ENCODE measurements at places on chromosomes 5 and 9. TPM values are rescaled to one million over a fixed set of nuclear protein-coding genes. Genes with fewer than 3 reads are reported as not detected.

The TXNDC8 gene
- not detected for total RNA-seq

GRCh38 chr5:84403773-84404172 lies 19.1 kb upstream of the EDIL3 start:
- H3K36me3 ChIP-seq: no peaks in the 10 kb centered on the region
- no peak overlapping the region for H3K4me3 ChIP-seq
- H3K27me3 ChIP-seq: no peaks in the 10 kb centered on the region
- H3K27ac ChIP-seq: no peak overlapping the region
- no peak for DNase-seq

DNA sequence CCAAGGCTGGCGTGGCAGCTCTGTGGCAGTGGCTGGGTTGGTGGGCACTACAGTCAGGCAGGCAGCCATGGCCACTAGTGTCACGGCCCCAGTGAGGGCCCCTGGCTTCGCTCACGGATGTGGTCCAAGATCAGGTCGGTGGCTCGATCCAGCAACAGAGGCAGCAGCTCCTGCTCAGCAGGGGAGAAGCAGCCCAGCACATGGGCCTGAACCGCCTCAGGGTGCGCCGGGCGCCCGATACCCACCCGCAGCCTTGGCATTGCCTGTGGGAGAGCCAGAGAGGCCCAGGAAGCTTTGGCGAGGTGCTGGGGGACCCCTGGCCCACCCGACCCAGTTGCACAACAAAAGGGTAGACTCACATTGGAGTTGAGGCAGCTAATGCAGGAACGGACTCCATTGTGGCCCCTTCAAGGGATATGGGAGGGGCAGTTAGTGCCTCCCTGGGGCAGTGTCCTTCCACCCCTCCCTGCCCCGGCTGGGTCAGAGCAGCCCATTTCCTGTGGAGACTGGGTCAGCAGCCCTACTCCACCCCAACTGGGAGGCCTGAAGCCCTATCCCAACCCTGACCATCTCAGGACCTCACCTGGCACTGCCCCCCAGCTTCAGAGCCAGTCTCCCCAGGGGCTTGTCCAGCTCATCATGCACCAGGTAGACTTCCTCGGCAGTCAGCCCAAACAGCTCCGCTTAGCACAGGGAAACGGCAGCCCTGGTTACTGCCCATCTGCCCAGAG lies 1.3 kb downstream of the PTRH1 start:
- H3K27me3 ChIP-seq: no peaks in the 10 kb centered on the region
- DNase-seq: no peak
- peaks cover 15% of the 10 kb centered on the region for H3K4me1 ChIP-seq
- H3K4me3 ChIP-seq: peak overlapping the region; percentile 77

- DNase-seq: no peak
- no peaks in the 10 kb centered on the region for H3K27me3 ChIP-seq
- H3K36me3 ChIP-seq: no peaks in the 10 kb centered on the region
- no peak overlapping the region for H3K4me3 ChIP-seq
- H3K27ac ChIP-seq: no peak overlapping the region
Measured at GRCh38 chr9:72299017-72299603, 65.9 kb downstream of the ZFAND5 start.

- DNase-seq: no peak
- H3K36me3 ChIP-seq: no peaks in the 10 kb centered on the region
- no peak overlapping the region for H3K27ac ChIP-seq
- no peak overlapping the region for H3K4me3 ChIP-seq
- peaks cover 76% of the 10 kb centered on the region for H3K27me3 ChIP-seq
Measured at GRCh38 chr5:176738637-176739250, 71.6 kb upstream of the UNC5A start.

The DNAH5 gene
- 0.79 TPM for total RNA-seq

DNA sequence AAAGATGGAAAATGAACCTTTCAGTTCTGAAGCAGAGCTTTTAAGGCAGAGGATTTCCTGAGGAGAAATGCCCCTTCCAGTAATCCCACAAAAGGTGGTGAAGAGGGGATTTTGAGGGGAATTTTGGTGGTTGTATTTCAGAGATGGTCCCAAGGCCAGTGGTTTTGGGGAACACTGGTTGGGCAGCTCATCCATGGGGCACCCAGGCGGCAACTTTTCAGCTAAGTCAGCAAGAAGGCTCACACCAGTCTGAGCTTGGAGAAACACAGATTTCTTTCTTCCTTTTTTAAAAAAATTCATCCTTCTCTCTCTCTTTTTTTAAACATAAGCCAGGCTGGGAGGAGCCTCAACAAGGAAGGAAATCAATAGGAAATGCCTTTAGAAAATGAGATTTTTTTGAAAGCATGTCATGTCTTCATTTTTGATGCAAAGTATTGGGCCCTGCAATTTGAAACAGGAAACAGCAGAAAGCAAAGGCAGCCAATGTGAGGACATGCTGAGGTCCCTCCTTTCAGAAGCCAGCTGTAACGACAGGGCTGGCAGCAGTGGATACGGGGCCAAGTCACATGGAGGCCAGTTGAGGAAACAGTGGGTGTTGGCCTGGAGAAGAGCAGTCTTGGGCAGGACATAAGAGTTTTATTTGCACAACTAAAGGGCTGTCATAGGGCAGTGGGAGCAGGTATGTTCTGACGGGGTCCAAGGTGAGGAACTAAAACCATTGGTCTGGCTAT lies 155.3 kb upstream of the KLF4 start:
- no peak overlapping the region for H3K27ac ChIP-seq
- no peaks in the 10 kb centered on the region for H3K27me3 ChIP-seq
- H3K36me3 ChIP-seq: no peaks in the 10 kb centered on the region
- DNase-seq: peak; percentile 28
- H3K4me1 ChIP-seq: peaks cover 3% of the 10 kb centered on the region

GRCh38 chr5:132381614-132382013 lies 12.1 kb downstream of the SLC22A5 start:
- H3K36me3 ChIP-seq: no peaks in the 10 kb centered on the region
- H3K4me3 ChIP-seq: no peak overlapping the region
- no peaks in the 10 kb centered on the region for H3K27me3 ChIP-seq
- no peak overlapping the region for H3K27ac ChIP-seq
- DNase-seq: no peak
- H3K4me1 ChIP-seq: peaks cover 18% of the 10 kb centered on the region

Measured in transverse colon (tissue), 4 donors.